ENCODE measurements at places on chromosomes 12 and 14.

- H3K36me3 ChIP-seq, result peaks cover 5% of the 10 kb centered on the region
- H3K4me3 ChIP-seq, result no peak overlapping the region
- H3K4me1 ChIP-seq, result peaks cover 16% of the 10 kb centered on the region
- no peak for DNase-seq
- H3K27ac ChIP-seq, result no peak overlapping the region
These were observed 7.8 kb downstream of the MTA1 start for GRCh38 chr14:105427412-105427811.

- DNase-seq, result no peak
- no peaks in the 10 kb centered on the region for H3K36me3 ChIP-seq
- H3K4me3 ChIP-seq, result no peak overlapping the region
- no peaks in the 10 kb centered on the region for H3K27me3 ChIP-seq
These were observed 520.7 kb downstream of the NRXN3 start for GRCh38 chr14:78690836-78691235.

DNA sequence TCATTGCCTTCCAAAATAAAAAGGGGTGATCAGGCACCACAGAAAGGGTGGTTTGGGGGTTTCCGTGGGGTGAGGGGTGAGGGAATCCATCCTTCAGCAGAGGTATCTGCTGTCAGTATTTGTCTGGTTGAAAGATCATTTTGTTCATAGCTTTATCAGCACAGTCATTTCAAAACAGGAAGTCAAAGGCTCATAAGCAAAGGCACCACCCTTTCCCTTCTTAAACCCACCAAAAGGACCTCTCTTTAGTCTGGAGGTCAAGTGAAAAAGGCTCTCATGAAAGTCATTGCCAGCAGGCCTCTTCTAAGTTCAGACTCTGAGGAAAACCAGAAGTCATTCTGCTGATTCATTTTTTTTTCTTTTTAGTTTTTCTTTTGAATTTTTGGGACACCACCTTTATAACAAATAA, 6.2 kb downstream of the CHST11 start:
- peaks cover 19% of the 10 kb centered on the region for H3K4me1 ChIP-seq
- no peak overlapping the region for H3K27ac ChIP-seq
- no peaks in the 10 kb centered on the region for H3K27me3 ChIP-seq
- no peaks in the 10 kb centered on the region for H3K36me3 ChIP-seq
- DNase-seq, result no peak
- H3K4me3 ChIP-seq, result no peak overlapping the region

DNA sequence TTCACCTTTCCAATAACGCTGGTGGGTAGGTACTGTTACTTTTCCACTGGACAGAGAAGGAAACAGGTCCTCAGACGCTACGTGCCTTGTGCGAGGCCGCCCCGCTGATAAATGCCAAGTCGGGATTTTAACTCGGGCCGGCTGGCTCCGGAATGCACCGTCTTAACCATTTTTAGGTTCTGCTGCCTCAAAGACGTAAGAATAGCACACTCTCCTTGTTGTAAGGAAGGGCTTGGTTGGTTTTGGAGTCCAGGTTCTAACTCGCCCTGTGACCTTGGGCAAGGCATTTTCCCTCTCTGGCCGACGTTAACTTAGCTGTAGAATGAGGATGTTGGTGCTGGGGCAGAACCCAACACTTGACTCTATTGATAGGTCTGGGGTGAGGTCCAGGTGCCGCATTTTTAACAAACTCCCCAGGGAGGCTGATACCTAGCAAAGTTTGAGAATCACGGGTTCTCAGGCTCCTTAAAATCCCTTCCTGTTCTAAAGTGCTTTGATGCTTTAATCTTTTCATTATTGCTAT, 814 bp downstream of the ANKRD13A start:
- H3K36me3 ChIP-seq, result peaks cover 14% of the 10 kb centered on the region
- H3K27ac ChIP-seq, result peak overlapping the region; percentile 95
- peak; percentile 58 for DNase-seq
- no peaks in the 10 kb centered on the region for H3K27me3 ChIP-seq
- H3K4me3 ChIP-seq, result peak overlapping the region; percentile 90
- H3K4me1 ChIP-seq, result peaks cover 38% of the 10 kb centered on the region

DNA sequence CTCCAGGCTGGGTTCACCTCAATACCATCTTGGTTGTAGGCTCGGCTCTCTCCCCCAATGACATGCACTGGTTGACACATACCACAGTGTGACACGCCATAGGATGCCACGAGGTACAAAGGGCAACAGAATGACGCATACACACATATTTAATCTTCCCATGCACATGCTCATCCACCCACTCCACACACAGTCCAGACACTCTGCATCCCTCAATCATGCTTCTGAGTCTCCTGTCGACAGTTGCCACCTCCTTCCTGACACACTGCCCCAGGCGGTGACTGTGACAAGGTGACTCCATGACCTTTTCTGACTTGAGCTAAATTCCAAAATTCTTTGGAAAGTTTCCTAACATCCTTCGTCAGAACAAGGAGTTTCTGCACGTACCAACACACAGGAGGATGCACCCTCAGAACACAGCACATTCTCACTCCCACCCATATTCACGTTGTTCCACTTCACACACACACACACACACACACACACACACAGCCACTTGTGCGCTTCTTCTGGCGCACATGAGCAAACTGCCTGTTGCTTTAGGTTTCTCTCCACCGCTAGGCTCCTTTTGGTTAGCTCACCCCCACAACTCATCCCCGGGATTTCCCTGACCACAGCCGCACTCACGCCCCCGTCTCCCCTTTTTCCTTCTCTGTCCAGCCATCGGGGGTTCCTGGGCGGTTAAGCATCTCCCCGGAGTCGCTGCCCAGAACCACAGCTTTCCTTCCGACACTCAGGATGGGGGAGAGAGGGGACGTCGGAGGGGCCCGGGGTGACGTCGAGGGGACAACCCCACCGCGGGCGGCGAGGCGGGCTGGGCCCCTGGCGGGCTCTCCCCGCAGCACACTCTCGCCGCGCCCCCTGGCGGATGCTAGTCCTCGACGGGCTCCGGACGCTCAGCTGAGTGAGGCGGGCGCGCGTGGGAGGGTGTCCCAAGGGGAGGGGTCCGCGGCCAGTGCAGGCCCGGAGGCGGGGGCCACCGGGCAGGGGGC, 536 bp upstream of the WNT1 start:
- H3K27ac ChIP-seq, result peak overlapping the region; percentile 11
- DNase-seq, result peak; percentile 97
- H3K36me3 ChIP-seq, result no peaks in the 10 kb centered on the region
- peak overlapping the region; percentile 21 for H3K4me3 ChIP-seq

GRCh38 chr12:55515696-55516095, 23.5 kb downstream of the OR6C68 start:
- no peaks in the 10 kb centered on the region for H3K36me3 ChIP-seq
- DNase-seq, result peak; percentile 27
- no peaks in the 10 kb centered on the region for H3K27me3 ChIP-seq
- H3K4me3 ChIP-seq, result no peak overlapping the region

- peaks cover 9% of the 10 kb centered on the region for H3K4me1 ChIP-seq
- H3K27ac ChIP-seq, result no peak overlapping the region
- H3K27me3 ChIP-seq, result no peaks in the 10 kb centered on the region
- no peak overlapping the region for H3K4me3 ChIP-seq
- DNase-seq, result no peak
- peaks cover 9% of the 10 kb centered on the region for H3K36me3 ChIP-seq
These were observed 188.4 kb downstream of the MSRB3 start for GRCh38 chr12:65466911-65467310.

- H3K27ac ChIP-seq, result no peak overlapping the region
- H3K4me1 ChIP-seq, result no peaks in the 10 kb centered on the region
- H3K36me3 ChIP-seq, result no peaks in the 10 kb centered on the region
These were observed 56.6 kb downstream of the SUDS3 start for GRCh38 chr12:118432812-118433545.

- H3K4me1 ChIP-seq, result no peaks in the 10 kb centered on the region
- no peak overlapping the region for H3K27ac ChIP-seq
- H3K27me3 ChIP-seq, result no peaks in the 10 kb centered on the region
These were observed 72.5 kb downstream of the LGMN start for GRCh38 chr14:92675976-92676375.

- H3K27me3 ChIP-seq, result no peaks in the 10 kb centered on the region
- H3K4me1 ChIP-seq, result no peaks in the 10 kb centered on the region
- H3K27ac ChIP-seq, result no peak overlapping the region
- no peaks in the 10 kb centered on the region for H3K36me3 ChIP-seq
- no peak overlapping the region for H3K4me3 ChIP-seq
These were observed 239.3 kb downstream of the ALG10B start for GRCh38 chr12:38555620-38556591.

DNA sequence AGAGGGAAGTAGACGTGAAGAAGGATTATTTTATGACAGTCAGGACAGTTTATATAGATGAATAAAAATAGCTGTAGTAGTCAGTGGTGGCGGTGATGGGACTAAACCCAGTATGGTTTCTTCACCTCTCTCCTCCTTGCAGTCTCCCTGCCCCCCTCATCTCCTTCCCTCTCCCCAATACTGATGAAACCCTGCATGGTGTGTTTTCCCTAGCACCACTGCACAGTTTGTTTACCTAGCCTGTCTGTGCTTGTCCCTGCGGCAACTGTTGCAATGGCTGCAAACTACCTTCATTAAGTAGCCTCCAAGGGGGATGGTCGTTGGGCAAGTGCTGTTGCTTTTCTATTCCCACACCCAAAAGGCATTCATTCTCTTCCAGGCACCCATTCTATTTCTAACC, 14.7 kb downstream of the PCBP2 start:
- no peak for DNase-seq
- peaks cover 98% of the 10 kb centered on the region for H3K36me3 ChIP-seq
- H3K4me3 ChIP-seq, result no peak overlapping the region
- peaks cover 2% of the 10 kb centered on the region for H3K4me1 ChIP-seq

- no peaks in the 10 kb centered on the region for H3K36me3 ChIP-seq
- no peaks in the 10 kb centered on the region for H3K4me1 ChIP-seq
- DNase-seq, result peak; percentile 86
- H3K27me3 ChIP-seq, result peaks cover 14% of the 10 kb centered on the region
- H3K4me3 ChIP-seq, result no peak overlapping the region
These were observed 579 bp upstream of the CLMN start for GRCh38 chr14:95320078-95320895.

DNA sequence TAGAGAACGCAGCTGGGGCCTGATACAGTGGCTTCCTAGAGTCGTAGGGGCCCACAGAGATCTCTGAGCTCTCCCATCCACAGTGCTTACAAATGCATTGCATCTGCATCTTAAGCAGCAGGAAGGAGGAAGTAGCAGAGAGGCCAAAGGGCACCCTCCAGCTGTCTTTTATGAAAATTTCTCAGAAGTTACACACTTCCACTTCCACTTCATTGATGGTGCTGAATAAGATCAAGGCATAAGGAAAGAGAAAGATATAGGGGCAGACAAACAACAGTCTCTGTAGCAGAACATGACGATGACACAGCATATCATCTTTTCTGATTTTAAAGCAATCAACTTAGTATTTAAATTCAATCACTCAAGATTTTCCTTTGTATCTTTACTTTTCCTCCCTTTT, 51.6 kb upstream of the ABCC9 start:
- no peaks in the 10 kb centered on the region for H3K4me1 ChIP-seq
- H3K27me3 ChIP-seq, result no peaks in the 10 kb centered on the region
- DNase-seq, result no peak
- no peak overlapping the region for H3K27ac ChIP-seq
- H3K36me3 ChIP-seq, result no peaks in the 10 kb centered on the region
- H3K4me3 ChIP-seq, result no peak overlapping the region

GRCh38 chr12:83388551-83388950, 701.8 kb downstream of the TMTC2 start:
- no peaks in the 10 kb centered on the region for H3K4me1 ChIP-seq
- H3K4me3 ChIP-seq, result no peak overlapping the region
- H3K36me3 ChIP-seq, result no peaks in the 10 kb centered on the region
- no peaks in the 10 kb centered on the region for H3K27me3 ChIP-seq
- no peak for DNase-seq

GRCh38 chr12:13135371-13136178, 32.1 kb upstream of the GSG1 start:
- H3K27ac ChIP-seq, result peak overlapping the region; percentile 86
- peak overlapping the region; percentile 46 for H3K4me3 ChIP-seq
- DNase-seq, result peak; percentile 85
- peaks cover 22% of the 10 kb centered on the region for H3K4me1 ChIP-seq

DNA sequence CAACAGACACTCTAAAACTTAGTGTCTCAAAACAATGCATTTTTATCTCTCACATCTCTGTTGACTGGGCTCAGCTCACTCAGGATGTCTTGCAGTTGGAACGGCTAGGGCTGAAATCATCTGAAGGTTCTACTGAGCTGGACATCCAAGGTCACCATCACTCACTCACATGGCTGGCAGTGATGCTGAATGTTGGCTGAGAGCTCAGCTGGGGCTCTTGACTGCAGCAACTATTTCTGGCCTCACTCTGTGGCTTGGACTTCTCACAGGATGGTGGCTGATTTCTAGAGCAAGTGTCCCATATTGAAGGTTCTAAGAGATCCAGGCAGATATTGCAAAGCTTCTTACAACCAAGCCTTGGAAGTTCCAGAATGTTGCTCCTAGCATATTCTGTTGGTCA, 166.5 kb downstream of the ZFP36L1 start:
- no peak overlapping the region for H3K27ac ChIP-seq
- no peak overlapping the region for H3K4me3 ChIP-seq
- H3K4me1 ChIP-seq, result no peaks in the 10 kb centered on the region
- H3K27me3 ChIP-seq, result no peaks in the 10 kb centered on the region
- DNase-seq, result peak; percentile 37

- H3K27me3 ChIP-seq, result no peaks in the 10 kb centered on the region
- H3K27ac ChIP-seq, result peak overlapping the region; percentile 93
- peaks cover 15% of the 10 kb centered on the region for H3K4me1 ChIP-seq
- peak overlapping the region; percentile 88 for H3K4me3 ChIP-seq
These were observed 1.0 kb downstream of the NAA25 start for GRCh38 chr12:112107306-112108201.

GRCh38 chr12:116629480-116629879, 70.3 kb downstream of the MAP1LC3B2 start:
- DNase-seq, result no peak
- no peaks in the 10 kb centered on the region for H3K4me1 ChIP-seq
- no peak overlapping the region for H3K27ac ChIP-seq
- no peaks in the 10 kb centered on the region for H3K36me3 ChIP-seq
- H3K4me3 ChIP-seq, result no peak overlapping the region

- no peaks in the 10 kb centered on the region for H3K27me3 ChIP-seq
- no peak for DNase-seq
- no peaks in the 10 kb centered on the region for H3K36me3 ChIP-seq
- peaks cover 34% of the 10 kb centered on the region for H3K4me1 ChIP-seq
These were observed 1.6 kb upstream of the MLXIP start for GRCh38 chr12:122076743-122077495.

DNA sequence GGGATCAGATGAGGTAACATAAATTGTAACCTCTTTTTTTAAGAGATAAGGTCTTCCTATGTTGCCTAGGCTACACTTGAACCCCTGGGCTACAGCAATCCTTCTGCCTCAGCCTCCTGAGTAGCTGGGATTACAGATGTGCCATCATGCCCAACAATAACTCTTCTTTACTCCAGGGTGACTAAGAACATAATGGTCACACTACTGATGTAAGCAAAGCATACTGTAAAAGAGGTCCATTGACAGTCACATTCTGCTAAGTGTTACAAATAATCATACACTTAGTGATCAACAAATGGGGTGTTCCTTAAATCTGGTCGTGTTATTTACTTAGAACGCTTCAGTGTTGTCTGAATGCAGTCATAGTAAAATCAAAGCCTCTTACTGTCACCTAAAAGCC, 68.9 kb downstream of the EPS8 start:
- no peak for DNase-seq
- H3K27me3 ChIP-seq, result no peaks in the 10 kb centered on the region
- peaks cover 60% of the 10 kb centered on the region for H3K4me1 ChIP-seq
- H3K36me3 ChIP-seq, result no peaks in the 10 kb centered on the region
- peak overlapping the region; percentile 76 for H3K27ac ChIP-seq

Data from osteoblast (primary cell).